ENCODE measurements at places on chromosomes 1 and 21.

DNA sequence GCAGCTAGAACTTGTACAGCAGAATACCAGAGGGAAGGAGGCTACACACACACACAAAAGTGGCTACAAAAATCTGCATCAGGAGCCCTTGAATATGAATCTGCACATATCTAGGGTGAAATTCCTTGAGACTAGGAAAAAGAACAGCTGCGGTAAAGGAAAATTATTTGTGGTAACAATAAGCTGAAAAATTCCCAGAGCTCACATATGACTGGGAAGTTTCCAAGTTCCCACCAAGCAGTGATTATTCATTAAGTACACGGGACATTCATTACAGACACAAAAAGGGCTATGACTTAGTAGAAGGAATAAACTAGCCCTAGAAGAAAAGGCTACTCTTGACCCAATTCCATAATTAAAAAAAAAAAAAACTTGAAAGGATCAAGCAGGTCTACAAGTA, 149.5 kb upstream of the BACE2 start:
- no peak for DNase-seq

GRCh38 chr1:5245348-5245747, 590.9 kb downstream of the AJAP1 start:
- DNase-seq: no peak

DNA sequence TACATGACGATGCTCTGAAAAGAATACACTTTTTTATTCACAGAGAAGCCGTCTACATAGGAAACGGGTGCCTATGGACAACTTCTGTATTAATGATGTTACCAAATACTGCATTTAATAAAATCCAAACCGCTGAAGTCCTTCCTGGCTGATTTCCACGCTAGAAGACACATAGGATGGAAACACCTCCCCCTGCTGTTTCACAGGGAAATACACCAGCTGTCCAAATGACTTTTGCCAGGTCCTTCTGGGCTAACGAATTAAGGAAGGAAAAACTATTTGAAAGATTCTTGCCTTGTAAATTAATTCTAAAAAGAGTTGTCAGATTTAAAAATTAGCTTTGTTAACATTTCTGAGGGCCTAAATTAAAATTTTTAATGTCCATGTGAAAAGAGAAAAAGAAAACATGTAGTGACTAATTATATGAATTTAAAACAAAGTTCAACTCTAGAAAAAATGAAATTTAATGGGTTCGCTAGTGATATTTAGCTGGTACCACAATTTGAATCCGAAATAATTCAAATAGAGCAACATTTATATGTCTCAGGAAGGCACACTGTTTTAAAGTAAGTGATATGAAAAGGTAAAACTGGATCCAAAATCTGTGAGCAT, 146.0 kb downstream of the RERE start:
- peak; percentile 56 for DNase-seq

- no peak for DNase-seq
Observed at GRCh38 chr1:174021591-174022079, 522 bp downstream of the RC3H1 start.

DNA sequence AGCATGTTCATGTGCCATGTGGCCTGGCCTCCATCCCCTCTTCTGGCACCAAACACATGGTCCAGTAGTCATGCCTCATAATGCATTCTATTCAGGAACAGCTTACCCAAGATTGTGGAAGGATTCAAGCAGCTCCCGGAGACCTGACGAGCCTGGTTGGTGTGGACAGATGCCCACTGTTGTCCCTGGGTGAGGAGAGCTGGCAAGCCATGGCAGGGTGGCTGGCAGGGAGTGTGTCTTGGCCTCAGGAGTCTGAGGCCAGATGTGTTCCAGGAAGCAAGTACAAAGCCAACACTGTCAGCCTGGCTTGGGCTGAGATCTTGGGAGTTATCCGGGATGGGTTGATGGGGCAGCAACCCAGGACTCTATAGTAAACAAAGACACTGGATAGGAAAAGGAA, 7.3 kb upstream of the FABP3 start:
- DNase-seq: no peak

DNA sequence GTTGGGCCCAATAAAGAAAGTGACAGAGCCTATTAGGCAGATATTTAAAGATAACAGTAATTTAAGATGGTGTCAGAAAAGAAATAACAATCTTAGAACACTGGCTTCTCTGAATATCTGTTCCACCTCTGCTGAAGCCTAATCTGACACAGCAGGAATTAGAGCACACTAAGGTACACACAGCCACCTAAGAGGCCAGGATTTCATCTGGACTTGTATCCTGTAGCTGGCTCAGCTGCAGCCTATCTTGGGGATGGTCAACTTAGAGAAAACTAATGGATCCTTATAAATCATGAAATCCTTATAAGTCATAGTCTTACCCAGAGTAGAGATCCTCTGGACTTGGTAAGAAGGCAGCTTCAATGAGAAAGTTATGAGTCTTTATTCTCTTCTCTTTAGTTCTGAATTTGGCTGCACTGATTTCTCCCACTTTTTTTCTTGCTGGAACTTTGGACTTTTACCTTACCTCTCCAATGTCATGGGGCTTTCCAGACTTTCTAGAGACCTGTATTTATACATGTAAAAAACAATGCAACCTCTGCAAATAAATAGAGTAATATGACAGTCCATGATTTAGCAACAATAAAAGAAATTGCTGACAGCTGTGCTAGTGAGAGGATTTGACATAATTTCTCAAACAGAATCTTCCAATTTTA, at the start of gene GBP7:
GBP7 (minus strand) TSS at position 403 of the 656 bp plus-strand sequence. CDS start 4,068 bp downstream, outside the sequence.
- no peak for DNase-seq

- DNase-seq: no peak
Observed at GRCh38 chr1:228378873-228379460, 27.7 kb downstream of the TRIM11 start.

- no peak for DNase-seq
Observed at GRCh38 chr1:201941420-201942128, 4.8 kb downstream of the LMOD1 start.

GRCh38 chr1:84269306-84269705, 32.2 kb upstream of the SAMD13 start:
- DNase-seq: no peak

DNA sequence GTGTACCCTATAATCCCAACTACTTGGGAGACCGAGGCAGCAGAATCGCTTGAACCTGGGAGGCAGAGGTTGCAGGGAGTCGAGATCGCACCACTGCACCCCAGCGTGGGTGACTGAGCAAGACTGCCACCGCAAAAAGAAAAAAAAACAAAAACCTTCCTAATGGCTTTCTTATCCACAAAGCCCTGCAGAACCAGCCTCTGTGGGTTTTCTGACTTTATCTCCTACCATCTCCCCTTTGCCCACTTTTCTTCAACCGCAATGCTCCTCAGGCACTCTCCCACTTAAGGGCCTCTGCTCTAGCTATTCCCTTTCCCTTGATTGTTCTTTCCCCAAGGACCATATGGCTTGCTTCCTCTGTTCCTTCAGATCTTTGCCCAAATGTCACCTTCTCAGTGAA, 67.9 kb upstream of the PUM1 start:
- DNase-seq: no peak

GRCh38 chr1:91884459-91885212, 1.3 kb downstream of the TGFBR3 start:
- DNase-seq: no peak

GRCh38 chr1:235027862-235028250, 100.8 kb downstream of the TOMM20 start:
- no peak for DNase-seq

GRCh38 chr1:2067393-2067792, 17.2 kb downstream of the PRKCZ start:
- DNase-seq: no peak

DNA sequence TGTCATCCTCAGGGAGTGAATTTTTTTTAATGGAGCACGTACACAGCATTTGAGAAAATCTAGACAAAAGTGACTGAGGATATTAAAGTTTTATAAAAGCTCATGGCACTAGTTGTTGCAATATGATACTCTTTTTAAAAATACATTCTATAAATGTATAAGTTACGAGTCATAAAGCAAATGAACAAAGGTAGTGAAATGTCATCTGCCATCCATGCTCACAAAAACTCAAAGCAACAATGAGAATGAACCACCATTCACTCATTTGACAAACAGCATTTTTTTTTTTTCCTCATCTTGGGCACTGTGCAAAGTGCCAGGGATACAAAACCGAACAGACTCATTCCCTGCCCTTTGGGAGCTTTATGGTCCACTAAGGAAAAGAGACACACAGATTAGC, 38.7 kb downstream of the GPR137B start:
- DNase-seq: no peak

DNA sequence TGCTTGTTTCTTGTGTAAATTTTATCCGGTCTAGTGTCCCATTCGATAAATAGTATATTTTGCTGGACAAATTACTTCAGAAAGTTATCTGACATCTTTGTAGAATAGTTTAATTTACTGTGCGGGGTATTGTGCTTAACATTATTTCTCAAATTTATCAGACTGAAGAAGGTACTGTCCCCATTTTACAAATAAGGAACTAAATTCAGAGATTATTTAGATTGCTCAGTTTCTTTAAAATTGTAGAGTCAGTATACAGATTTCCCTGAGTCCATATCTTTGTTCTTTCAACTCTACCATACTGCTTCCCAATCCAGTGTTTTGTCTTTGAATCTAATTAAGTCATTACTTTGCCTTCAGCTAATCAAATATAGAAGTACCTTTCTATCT, 6.4 kb downstream of the ATP5PB start:
- DNase-seq: no peak

DNA sequence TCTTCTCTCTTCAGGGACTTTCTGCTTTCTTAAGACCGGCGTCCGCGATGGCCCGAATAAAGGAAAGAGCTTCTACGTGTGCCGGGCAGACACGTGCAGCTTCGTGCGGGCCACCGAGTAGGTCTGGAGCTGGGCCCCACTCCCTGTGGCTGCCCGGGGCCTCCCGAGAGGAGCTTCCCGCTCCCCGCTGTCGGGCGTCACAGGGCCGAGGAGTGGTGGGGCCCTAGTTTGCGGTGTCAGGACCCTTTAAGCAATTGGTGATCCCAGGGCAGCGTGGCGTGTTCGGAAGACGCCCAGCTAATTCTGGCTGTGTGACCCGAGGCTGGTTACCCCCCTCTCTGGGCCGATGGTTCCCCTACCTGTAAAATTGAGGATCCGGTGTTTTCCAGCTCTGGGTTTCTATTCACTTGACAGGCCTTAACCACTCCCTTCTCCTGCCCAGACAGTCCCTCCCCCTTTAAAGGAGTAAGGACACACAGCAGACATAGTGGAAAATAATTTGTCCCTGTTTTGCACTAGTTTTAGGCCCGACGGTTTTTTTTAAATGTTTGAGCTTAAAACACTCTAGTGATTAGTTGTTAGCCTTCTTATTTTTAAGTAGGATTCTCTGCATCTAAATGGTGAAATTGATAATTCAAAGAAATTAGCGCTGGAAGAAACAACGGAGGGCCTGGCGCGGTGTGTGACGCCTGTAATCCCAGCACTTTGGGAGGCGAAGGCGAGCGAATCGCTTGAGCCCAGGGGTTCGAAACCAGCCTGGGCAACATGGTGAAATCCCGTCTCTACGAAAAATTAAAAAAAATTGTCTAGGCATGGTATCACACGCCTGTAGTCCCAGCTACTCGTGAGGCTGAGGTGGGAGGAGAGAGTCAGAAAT, 553 bp downstream of the TTF2 start:
- DNase-seq: no peak

GRCh38 chr1:221776495-221777301, 34.8 kb upstream of the DUSP10 start:
- DNase-seq: no peak

- DNase-seq: no peak
Observed at GRCh38 chr1:117685936-117686806, 80.3 kb downstream of the TENT5C start.

DNA sequence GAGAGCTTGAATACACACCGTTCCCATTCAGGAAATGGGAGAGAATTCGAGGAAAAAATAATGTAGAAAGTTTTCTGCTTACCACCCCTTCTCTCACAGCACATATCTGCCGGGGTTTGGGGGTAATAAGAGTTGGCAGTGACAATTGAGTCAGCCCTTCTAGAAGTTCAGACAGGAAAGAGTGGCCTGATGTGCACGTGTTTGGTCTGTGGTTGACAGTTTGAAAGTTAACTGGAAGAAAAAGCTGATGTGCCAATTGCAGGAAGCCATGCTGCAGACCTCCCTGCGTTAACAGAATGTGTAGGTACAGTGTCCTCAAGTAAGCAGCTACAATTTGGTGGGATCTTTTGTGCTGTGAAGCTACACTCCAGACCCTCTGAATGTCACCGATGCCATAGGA, 50.9 kb downstream of the DHX9 start:
- DNase-seq: no peak

GRCh38 chr1:50966991-50967390, 3.1 kb upstream of the CDKN2C start:
- no peak for DNase-seq

- DNase-seq: peak; percentile 68
Observed at GRCh38 chr1:30911059-30911954, 2.7 kb upstream of the SDC3 start.

GRCh38 chr21:44478124-44478800, 23.0 kb downstream of the LRRC3 start:
- DNase-seq: no peak

DNA sequence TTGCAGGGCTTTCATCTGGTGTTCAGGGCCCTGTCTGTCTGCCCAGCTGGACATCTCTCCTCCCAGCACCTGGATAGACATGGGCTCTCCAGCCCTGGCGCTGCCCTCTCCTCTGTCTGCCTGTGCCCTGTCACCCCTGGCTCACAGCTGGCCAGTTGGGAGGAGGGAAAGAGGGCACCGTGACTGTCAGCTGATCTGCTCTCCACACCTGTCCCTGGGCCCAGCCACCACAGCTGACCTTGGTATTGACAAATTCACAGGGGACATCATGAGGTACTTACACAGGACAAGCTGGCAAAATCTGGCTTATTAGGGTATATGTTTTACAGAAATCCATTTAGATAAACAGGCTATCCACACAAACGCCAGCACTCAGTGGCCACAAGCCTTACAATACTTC, 8.3 kb downstream of the TNR start:
- DNase-seq: no peak

DNA sequence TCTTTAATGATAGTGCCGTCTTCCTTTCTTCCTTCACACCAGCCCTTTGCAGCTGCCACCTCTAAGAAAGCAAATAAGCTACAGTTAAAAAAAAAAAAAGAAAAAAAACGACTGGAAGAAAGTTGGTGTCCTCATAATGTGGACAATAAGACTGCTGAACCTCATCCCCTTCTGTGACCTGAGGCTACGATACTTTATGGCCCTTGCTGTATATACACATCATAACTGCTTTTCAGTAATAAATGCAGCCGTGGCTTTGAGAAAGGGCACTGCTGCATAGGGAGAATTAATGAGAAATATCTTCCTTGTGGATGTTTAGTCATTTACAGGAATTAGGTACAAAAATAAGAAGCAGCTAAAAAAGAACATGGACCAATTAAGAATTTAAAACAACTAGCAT, 333.8 kb upstream of the ADGRL2 start:
- no peak for DNase-seq

- no peak for DNase-seq
Observed at GRCh38 chr1:83531521-83532309, 467.2 kb downstream of the TTLL7 start.

DNA sequence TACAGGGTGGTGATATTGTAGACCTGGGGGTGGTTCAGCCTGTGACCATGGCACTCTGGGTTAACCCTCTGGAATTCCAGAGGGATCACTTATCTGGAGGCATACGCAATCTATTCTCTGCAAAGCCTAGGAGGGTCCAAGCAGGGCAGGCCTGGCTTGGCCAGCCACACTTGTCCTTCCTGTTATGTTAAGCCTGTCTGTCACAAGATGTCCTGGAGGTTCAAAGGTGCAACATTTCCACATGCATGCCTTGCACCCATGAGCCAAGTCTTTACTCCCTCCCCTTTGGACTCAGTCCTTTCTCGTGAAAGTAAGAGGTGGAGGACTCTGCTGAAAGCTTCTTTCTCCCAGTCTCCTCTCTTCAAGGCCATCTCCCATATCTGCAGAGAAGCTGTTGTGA, 345.1 kb downstream of the HHIPL2 start:
- no peak for DNase-seq
